ENCODE measurements at places on chromosomes 1 and 21. TPM values are rescaled to one million over a fixed set of nuclear protein-coding genes. Genes with fewer than 3 reads are reported as not detected.

The LRRN2 gene
- not detected for total RNA-seq

GRCh38 chr1:215018555-215018954 lies 64.0 kb upstream of the KCNK2 start:
- DNase-seq: no peak

DNA sequence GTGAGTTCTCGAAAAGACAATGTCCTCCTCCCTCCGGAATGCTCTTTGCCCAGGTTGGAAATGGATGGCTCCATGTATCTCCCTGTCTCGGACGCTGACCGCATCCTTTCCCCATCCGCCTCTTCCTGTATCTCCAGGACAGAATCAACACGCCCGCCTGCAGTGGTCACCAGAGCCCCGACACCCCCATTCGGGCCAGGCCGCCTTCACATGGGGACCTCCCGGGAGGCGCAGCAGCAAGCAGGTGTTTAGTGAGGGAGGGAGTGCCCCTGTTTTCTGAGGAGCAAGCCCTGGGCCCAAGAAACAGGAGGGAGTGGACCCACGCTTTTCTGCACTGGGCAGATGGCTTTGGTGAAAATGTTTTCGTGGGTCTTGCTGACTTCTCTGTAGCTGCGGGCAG lies 83.5 kb upstream of the TTC34 start:
- DNase-seq: no peak

The SPATA45 gene
- total RNA-seq: not detected

The OR2T33 gene
- total RNA-seq: not detected

DNA sequence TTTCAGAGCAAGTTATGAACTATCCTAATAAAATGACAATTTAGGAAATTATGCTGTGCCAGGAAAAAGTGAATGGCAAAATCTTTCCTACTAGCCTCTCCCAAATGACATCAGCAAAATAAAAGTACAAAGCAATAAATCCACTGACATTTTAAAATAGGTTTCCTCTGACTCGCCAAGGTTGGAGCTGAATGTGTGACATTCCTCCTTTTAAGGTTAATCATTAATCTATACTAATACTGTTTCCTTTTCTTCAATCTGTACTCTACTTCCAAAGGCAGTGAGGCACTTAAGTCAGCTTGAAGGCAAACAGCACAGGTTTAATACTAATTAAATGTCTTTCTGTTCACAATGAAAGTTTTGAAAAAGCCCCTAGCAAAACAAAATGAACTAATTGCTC lies 15.7 kb downstream of the RNF19B start:
- peak; percentile 58 for DNase-seq

DNA sequence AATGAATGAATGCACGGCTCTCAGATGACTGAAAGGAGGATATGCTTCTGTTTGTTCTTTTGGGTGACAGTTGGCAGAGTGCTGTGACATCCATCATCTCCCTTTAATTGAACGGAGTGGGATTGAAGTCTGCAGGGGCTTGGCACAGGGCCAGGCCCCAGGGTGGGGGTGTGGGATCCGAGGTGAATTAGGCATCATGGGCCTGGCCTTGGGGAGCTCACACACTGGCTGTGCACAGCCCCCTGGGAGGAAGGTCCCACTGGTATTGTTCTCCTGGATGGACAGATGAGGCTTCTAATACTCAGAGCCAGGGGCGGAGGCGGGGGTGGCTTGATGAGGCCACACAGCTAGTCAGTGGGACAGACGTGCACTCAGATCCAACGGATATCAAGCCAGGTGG lies 19.3 kb downstream of the EPHB2 start:
- no peak for DNase-seq

DNA sequence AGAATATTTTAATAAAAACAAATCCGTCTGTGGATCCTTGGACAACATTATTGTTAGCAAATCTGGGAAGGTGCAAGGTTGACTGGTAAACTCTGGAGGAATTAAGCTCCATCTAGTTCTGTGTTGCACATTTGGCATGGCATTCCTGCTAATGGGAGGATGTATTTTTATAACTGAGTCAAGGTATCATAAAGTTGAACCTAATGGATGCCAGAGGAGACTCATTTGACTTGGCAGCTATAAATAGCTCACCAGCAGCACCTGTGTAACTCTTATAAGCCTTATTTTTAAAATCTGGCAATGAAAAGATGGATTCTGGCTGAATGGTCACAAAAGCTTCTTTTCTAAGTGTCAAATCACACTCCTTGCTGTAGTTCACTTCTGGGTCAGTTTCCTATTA lies 118.5 kb upstream of the ADAMTS5 start:
- no peak for DNase-seq

DNA sequence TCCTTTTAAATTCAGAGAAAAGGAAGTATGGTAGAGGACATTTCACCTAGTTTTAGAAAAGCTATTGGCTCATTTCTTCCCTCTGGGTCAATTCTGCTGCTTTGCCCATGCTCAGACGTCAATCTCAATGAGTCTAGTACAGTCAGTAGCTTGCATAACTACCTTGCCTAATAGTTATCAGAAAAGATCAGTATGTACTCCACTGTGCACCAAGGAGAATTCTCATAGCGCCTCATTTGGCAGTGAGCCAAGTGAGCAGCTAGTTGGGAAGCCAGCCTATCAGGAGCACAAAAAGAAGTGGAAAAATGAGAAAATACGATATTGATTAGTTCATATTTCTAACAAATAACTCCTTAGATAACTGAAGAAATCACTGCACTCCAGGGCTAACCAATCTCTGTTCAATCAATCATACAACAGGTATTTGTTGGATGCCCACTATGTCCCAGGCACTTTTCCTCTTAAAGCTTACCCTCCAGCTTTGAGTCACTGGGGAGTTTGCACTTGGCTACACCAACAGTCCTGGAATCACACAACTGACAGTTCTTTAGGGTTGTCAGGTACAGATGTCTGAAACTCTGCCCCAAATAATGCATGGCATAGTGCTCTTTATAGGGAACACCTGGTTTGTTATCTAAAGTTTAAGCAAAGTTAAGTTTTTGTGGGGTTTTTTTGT lies 50.2 kb downstream of the PRDX6 start:
- DNase-seq: peak; percentile 19

The CFHR5 gene
- not detected for total RNA-seq

- no peak for DNase-seq
Measured at GRCh38 chr21:44058652-44058964, 46.5 kb downstream of the TRAPPC10 start.

DNA sequence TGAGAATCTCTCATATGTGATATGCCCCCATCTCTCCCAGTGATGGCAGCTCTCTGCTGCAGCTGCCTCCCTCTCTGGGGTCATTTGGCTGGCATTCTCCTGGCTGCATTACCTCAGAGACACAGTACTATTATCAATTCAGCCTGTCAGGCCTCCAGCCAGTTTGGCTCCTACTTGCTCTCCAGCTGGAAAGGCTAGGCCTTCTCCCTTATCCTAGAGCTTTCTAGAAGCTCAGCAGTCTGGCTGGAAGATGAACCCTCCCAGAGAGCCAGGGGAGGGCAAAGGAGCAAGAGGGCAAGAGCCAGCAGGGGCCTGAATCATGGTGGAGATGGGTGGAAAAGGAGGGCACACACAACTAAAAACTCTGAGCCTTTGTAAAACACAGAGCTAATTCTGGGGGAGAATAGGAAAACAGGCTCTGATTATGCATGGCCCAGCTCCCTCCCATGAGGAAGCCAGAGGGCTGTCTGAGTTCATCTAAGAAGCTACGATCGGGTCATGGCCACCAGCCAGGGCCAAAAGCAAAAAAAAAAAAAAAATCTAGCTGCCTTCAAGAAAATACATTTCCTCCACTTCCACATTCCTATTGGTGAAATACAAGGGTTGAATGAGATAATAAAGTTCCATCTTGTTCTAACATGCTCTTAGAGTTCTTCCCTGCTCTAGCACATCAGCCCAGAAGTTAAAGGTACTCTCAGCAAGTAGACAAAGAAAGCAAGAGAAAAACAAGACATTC lies 8.8 kb downstream of the LAMB3 start:
- no peak for DNase-seq

The SH3BGR gene
- total RNA-seq: 0.89 TPM

The KLF17 gene
- total RNA-seq: not detected

DNA sequence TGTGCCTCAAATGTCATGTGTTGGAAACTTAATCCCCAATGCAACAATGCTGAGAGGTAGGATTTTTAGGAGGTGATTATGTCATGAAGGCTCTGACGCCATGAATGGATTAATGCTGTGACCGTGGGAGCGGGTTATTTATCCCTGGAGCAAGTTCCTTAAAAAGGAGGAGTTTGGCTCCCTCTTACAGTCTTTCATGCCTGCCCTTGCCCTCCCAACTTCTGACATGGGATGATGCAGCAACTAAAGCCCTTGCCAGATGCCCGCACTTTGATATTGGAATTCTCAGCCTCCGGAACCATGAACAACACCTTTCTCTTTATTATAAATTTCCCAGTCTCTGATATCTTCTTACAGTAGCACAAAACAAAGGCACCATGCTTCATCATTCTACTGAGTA lies 685.3 kb upstream of the CHRM3 start:
- no peak for DNase-seq

GRCh38 chr1:153663211-153663610 lies 4.7 kb downstream of the SNAPIN start:
- DNase-seq: no peak

GRCh38 chr1:86421601-86422280 lies 2.2 kb upstream of the CLCA2 start:
- no peak for DNase-seq

The LIPI gene
- total RNA-seq: not detected

The DCDC2B gene
- not detected for total RNA-seq

DNA sequence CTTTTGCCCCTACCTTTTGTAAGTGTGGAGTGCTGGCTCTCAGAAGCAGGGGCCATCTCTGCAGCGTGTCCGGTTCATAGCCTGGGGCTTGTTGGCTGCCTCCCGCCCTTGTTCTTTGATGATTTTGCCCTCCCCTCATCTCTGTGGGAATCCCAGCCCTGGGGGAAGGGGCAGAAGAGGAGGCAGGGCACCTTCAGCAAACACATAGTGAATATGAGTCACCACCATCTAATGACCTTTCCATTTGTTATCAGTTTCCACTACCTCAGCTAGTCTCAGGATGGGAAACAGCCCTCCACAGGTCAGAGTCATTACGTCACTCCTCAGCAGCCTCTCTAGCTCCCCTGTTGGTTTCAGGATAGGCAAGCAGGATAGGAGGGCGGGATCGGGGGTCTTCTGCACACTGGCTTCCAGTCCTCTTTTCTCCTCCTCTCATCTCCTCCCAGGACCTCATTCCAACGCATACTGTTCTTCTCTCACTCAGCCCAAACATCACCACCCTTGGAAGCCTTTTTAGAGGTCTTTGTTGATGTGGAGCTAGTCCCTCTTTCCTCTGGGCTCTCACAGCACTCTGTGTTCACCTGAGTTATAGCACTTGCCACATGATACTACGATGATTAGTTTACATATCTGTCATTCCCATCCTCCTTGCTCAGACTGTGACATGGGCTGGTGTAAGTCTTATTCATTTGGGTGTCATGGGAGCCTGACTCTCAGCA lies 15.8 kb downstream of the GADD45A start:
- no peak for DNase-seq

GRCh38 chr1:157948312-157949073 lies 45.0 kb upstream of the KIRREL1 start:
- peak; percentile 63 for DNase-seq

Data from HT-29 (cell line).